Foreskin keratinocyte (primary cell): ENCODE measurements at places on chromosomes 7 and 10. TPM values are rescaled to one million over a fixed set of nuclear protein-coding genes. Genes with fewer than 3 reads are reported as not detected.

The HOXA4 gene
- 0.82 and 1.6 TPM in 2 replicates for total RNA-seq

The CTAGE8 gene
- total RNA-seq = 4.7 and 5.1 TPM in 2 replicates

The HECW1 gene
- not detected in 2 replicates for total RNA-seq

The VWC2 gene
- not detected in 2 replicates for total RNA-seq

The TMEM254 gene
- total RNA-seq = 10.3 and 11.7 TPM in 2 replicates

The SORCS1 gene
- total RNA-seq = not detected in 2 replicates

The CYP3A5 gene
- 1.1 and 1.9 TPM in 2 replicates for total RNA-seq

The NYAP1 gene
- 1.9 and 2.4 TPM in 2 replicates for total RNA-seq

The TRIM73 gene
- 0.37 and 0.39 TPM in 2 replicates for total RNA-seq

The SSC4D gene
- 1.1 and 1.5 TPM in 2 replicates for total RNA-seq

The SPDYE1 gene
- not detected in 2 replicates for total RNA-seq

The NANOS1 gene
- total RNA-seq = 0.67 and 0.78 TPM in 2 replicates

The GPRIN2 gene
- 0.58 and 0.78 TPM in 2 replicates for total RNA-seq

The EVX1 gene
- not detected in 2 replicates for total RNA-seq

The AP5Z1 gene
- 21.3 and 25.8 TPM in 2 replicates for total RNA-seq

The SRRM3 gene
- total RNA-seq = 0.92 and 1.2 TPM in 2 replicates

The KDM7A gene
- 3.1 and 3.2 TPM in 2 replicates for total RNA-seq

The FRG2B gene
- total RNA-seq = not detected in 2 replicates

The PAPOLB gene
- not detected in 2 replicates for total RNA-seq

The SNCG gene
- total RNA-seq = 1.5 and 1.7 TPM in 2 replicates

The SKAP2 gene
- total RNA-seq = 17.0 and 18.5 TPM in 2 replicates

The CTBP2 gene
- 100 and 101 TPM in 2 replicates for total RNA-seq

The CTTNBP2 gene
- 0.14 and 0.75 TPM in 2 replicates for total RNA-seq

The ACTL6B gene
- total RNA-seq = not detected in 2 replicates

The SMKR1 gene
- 0.48 and 0.56 TPM in 2 replicates for total RNA-seq

The WEE2 gene
- not detected in 2 replicates for total RNA-seq

The ANKRD1 gene
- total RNA-seq = not detected in 2 replicates

The IQUB gene
- total RNA-seq = 0.04 and 0.07 TPM in 2 replicates

The INA gene
- 0.85 and 1.5 TPM in 2 replicates for total RNA-seq

The PLPP4 gene
- total RNA-seq = 0.31 and 0.35 TPM in 2 replicates

The OR2A5 gene
- total RNA-seq = not detected in 2 replicates

The TMEM225B gene
- 0.25 TPM in 1 of 2 replicates, not detected in the other for total RNA-seq

The STEAP1 gene
- total RNA-seq = 18.6 and 23.4 TPM in 2 replicates

The METTL27 gene
- 11.8 and 18.0 TPM in 2 replicates for total RNA-seq

The GPR158 gene
- not detected in 2 replicates for total RNA-seq

The MIOS gene
- 20.8 and 22.6 TPM in 2 replicates for total RNA-seq

The FOXI2 gene
- not detected in 2 replicates for total RNA-seq

The RELN gene
- not detected in 2 replicates for total RNA-seq

The ITIH5 gene
- not detected in 2 replicates for total RNA-seq

The OAT gene
- 263 and 268 TPM in 2 replicates for total RNA-seq

The TRPV5 gene
- not detected in 2 replicates for total RNA-seq

The RNF32 gene
- total RNA-seq = 0.68 and 0.74 TPM in 2 replicates

The LDB3 gene
- not detected in 2 replicates for total RNA-seq
